ENCODE measurements at places on chromosomes 6 and 20.

GRCh38 chr6:101516578-101516977 is 123.1 kb downstream of the GRIK2 start:
- no peak for DNase-seq

- no peak for DNase-seq
Measured at GRCh38 chr6:50442531-50443040, 270.7 kb upstream of the TFAP2D start.

DNA sequence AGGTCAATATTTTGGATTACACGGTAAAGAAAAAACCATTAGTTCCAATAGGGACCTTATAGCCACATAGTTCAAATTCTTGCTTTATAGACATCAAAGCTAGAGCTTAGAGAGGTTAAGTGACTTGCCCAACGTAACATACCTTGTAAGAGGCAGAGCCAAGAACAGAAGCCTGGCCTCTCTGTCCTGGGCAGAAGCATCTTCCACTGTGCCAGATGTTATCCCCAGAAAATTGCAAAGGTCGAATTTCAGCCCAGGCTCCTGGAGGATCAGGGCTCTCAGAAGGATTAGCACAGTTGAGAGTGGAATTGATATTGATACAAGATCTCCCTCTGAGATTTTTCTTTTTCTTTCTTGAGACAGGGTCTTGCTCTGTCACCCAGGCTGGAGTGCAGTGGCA is 6.1 kb downstream of the SMIM28 start:
- DNase-seq = no peak

GRCh38 chr6:27755768-27756167 is 156.4 kb downstream of the OR2B2 start:
- no peak for DNase-seq

DNA sequence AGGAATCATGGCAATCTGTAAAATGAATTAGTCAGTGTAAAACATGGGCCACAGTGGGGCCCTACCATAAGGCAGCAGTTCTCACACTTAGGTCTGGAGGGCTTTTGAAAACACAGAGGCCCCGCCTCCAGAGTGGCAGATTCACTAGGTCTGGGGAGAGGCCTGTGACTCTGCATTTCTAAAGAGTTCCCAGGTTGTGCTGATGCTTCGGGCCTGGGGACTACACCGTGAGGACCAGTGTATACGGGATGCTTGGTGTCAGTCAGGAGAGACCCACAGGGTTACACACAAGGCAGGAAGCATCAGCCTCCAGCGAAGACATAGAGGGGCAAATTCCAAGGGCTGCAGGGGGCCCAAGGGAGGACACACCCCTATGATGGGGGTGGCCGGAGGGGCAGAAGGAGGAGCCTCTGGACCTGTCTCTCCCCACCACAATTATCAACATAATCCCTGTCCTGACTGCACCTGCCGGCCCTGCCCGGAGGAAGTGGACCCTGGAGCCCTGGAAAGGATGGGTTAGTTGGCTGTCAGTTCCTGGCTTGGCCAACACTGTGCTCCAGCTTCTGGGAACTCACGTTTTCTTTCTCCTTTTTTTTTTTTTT is 46.7 kb downstream of the FGD2 start:
- no peak for DNase-seq

DNA sequence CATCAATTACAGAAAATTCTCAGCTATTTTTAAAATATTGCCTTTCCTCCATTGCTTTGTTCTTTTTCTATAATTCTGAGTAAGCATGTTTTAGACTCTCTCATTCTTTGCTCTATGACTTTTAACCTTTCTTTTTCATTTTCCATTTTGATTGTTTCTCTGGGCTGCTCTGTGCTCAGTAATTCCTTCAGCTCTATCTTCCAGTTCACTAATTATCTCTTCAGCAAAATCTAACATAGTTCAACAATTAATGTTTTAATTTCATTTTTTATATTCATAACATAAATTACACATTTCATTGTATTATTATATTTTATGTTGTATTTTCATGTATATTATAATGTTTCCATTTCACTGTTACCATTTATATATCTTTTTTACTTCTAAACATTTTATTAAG is 198.8 kb upstream of the NOX3 start:
- no peak for DNase-seq

DNA sequence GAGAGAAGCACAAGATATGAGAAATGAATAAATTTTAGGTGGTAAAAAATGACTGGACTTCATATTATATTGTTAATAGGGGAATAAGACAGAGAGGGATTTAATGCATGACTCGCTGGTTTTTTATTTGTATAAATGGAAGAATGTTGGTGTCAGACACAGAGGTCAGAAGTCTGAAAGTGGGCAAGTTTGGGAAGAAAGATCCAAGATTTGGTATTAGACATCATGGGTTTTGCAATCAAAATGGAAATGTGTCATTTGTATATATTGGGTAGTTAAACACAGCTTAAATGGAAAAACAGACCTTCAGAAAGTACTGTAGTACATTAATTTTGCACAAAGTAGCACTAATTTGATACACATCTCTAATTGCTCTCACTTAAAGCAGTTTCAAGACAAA is 96.2 kb downstream of the EYA4 start:
- no peak for DNase-seq

DNA sequence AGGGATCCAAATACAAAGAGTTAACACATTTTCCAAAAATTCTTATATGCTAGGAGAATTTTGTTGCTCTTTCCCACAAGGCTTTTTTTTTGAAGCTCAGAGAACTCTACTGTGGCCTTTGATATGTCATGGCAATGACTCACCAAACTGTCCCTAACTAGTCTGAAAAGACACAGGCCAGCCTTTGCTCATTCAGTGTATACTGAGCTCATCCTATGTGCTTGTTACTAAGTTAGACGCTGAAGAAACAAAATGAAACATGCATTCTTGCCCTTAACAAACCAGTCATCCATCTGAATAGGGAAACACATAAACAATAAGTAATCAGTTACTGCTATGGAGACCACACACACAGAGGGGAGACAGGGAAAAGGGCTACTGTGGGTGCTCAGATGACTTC is 291.8 kb downstream of the FOXC1 start:
- DNase-seq = no peak

- no peak for DNase-seq
Measured at GRCh38 chr20:9228774-9229450, 160.0 kb downstream of the PLCB4 start.

GRCh38 chr6:15280028-15280427 is 34.2 kb downstream of the JARID2 start:
- no peak for DNase-seq

DNA sequence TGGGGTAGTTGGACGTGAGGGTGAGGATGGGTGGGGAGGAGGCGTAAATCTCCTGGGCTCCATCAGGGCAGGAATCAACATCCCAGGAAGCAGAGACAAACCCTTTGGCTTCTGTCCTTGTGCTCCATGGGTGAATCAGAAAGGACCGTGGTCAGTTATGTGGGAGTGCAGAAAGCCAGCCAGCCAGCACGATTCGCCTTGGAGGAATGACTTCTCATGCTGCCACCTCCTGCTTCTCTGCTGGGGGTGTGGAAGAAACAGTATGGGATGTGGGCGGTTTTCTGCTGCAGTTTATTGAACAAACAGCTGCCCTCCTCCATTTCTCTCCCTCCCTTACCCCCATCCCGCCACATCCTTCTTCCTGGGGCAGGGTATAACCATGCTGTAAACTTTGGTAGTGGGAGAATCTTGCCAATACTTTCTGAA is 214.5 kb downstream of the SOX4 start:
- DNase-seq = no peak

GRCh38 chr20:42074944-42075343 is 456.8 kb upstream of the CHD6 start:
- no peak for DNase-seq

DNA sequence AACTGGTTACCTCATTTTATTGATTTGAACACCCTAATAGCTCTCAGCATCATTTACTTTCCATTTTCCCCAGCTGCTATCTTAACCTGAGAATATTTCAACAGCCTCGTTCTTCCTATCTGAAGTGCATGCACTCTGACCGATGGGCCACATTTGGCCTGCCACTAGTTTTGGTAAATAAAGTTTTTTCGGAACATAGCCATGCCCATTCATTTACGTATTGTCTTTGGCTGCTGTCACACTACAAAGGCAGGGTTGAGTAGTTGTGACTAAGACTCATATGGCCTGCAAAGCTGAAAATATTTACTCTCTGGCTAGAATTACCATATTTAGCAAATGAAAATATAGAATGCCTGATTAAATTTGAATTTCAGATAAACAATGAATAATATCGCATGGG is 10.8 kb downstream of the ADGRF4 start:
- DNase-seq = no peak

GRCh38 chr6:85810558-85810957 is 167.9 kb upstream of the SYNCRIP start:
- DNase-seq = no peak

DNA sequence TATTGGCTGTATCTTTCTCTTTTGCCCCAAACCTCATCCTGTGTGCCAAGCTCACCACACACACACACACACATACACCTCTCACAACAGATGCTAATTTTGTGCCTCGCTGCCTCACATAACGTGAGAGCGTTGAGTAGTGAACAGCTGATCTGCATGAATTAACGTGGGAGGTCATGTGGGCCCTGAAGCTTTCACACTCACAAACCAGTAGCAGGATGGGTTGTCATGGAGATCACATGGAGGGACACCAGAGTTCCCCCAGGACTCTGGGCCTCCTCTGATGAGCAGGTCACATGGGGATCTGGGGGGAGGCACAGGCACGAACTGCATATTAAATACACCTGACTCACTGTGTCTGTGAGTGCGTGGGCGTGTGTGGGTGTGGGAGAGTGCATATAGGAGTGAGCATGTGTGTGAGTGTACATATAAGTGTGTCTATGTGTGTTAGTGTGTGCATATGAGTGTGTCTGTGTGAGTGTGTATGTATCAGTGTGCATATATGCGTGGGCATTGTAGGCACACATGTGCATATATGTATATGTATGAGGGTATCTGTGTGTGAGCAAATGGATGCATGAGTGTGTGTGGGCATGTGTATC is 62.7 kb upstream of the SULF2 start:
- no peak for DNase-seq

DNA sequence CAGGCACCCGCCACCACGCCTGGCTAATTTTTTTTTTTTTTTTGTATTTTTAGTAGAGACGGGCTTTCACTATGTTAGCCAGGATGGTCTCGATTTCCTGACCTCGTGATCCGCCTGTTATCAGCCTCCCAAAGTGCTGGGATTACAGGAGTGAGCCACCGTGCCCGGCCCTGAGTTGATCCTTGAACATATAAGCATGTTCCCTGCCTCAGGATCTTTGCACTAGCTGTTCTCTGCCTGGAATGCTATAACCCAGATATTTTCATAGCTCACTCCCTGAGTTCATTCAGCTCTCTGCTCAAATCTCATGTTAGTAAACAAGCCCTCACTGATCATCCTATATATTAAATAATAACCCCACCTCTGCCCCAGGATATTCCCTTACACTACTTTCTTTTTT is 9.0 kb upstream of the DLK2 start:
- DNase-seq = no peak
